GM12864 (cell line): ENCODE measurements at places on chromosomes 3 and 15.

GRCh38 chr3:127672429-127673190, at the start of gene ABTB1:
TSS of gene ABTB1 (plus strand) at chr3:127672952. CDS start at chr3:127673026, 74 bp downstream.
- no peak for DNase-seq

GRCh38 chr3:188635258-188636042, 481.5 kb downstream of the LPP start:
- DNase-seq: no peak

- DNase-seq: no peak
Observed at GRCh38 chr15:96416934-96417759, 86.6 kb downstream of the NR2F2 start.

DNA sequence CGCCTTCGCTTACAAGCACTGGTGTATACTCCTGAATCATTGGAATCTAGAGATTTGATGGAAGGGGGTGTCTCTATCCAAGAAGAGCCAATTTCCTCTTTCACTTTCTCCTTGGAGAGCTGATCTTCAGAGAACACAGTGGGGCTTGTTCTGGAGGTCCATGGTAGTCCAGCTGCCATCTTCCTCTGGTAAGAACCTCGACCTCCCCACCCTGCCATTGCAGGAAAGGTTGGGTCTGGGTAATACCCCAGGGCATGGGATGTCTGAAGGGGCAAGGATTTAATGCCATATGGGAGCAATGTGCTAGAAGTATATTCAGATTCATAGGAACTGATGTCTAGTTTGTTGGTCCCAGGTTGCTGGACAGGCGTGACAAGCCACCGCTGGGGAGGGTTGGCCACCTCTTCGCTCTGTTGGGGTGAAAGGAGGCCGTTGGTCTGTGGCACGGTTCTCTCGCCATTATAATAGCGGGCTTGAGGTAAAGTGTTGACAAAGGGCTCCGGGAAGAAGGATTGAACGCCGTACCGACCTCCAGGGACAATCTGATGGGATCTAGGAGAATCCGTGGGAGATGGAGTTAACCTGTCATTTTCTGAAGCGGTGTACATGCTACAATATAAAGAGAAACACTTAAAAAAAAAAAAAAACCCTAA, 4.8 kb downstream of the EOMES start:
- DNase-seq: no peak

DNA sequence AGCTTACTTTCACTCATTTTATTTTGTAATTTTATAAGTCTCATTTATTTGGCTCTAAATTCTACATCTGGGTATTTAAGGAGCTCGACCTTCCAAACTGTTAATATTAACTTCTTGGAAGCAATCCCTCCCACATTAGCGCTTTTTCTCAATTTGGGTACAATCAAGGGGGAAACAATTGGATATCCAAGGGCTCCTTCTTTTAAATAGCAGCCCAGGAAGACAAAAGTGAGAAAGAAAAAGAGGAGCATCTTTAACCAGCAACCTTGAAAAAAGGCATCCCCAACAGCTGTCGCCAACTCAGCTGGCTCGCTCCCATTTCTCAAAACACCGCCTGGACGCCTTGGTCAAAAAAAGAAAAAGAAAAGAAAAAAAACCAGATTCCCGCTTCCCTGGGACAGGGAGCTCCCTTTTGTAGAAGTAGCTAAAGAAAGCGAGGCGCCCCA, 873 bp downstream of the C3orf70 start:
- DNase-seq: no peak

GRCh38 chr3:111385971-111386495, 156.0 kb upstream of the CD96 start:
- no peak for DNase-seq

- DNase-seq: no peak
Observed at GRCh38 chr3:101940521-101941317, 91.4 kb downstream of the NFKBIZ start.

DNA sequence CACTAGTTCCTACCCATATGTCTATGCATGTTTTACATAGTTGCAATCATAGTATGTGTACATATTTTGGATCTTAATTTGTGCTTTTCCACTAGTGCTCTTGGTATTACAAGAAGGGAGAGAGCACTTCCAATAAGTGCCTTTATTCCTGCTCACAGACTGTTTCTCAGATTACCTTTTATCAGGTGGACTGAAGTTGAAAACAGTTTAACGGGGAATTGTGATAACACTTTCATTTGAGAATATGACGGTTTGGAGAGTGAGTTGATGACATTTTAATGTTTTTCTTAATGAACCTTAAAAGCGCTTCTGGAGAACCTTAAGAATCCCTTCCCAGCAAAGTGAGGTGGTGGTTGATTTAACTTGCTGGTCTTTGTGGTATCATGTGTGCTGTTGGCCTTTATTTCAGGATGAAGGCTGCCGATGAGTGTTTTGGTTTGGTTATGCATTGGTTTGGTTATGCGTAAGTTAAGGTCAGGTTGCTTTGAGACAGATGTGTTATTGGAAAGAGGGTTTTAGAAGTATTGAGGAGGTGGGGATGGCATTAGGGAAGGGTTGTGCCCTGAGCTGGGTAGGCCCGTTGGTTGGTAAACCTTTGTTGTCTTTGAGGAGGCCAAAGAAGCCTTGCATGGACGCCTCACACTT, 2.8 kb downstream of the EDEM1 start:
- no peak for DNase-seq

DNA sequence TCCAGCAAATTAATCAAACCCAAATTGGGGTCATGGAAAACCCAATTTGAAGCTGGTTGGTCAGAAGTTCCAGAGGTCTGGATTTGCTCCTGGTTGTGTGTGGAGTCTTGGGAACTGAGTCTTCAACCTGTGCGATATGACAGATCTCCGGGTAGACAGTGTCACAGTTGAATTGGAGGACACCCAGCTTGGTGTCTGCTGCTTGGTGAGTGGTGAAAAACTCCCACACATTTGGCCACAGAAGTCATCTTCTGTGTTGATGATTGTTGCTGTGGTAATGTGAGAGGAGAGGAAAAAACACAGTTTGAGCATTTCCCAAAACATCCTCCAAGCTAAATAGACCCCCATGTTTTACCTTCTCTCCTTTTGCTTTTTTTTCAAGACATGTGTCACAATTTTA, 218.1 kb downstream of the TP63 start:
- no peak for DNase-seq

GRCh38 chr3:119883461-119884160, 101.7 kb downstream of the NR1I2 start:
- DNase-seq: no peak

DNA sequence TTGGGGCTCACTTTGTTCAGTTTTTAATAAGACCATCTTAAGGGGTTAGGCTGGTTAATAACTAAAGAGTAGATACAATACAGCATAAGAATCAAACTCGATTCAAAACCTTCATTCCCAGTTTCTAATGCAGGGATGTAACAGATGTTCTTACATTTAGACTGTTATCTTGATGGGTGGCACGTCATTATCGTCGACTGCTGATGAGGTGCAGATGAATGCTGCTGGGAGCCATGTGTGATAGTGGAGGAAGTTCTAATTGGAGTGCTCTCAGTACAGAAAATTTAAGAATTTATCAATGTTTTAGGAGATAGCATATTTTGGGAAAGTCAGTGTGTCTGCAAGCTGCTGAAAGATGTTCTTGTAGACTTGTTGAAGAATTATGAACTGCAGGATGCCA, 331.5 kb downstream of the PTPRG start:
- DNase-seq: no peak

DNA sequence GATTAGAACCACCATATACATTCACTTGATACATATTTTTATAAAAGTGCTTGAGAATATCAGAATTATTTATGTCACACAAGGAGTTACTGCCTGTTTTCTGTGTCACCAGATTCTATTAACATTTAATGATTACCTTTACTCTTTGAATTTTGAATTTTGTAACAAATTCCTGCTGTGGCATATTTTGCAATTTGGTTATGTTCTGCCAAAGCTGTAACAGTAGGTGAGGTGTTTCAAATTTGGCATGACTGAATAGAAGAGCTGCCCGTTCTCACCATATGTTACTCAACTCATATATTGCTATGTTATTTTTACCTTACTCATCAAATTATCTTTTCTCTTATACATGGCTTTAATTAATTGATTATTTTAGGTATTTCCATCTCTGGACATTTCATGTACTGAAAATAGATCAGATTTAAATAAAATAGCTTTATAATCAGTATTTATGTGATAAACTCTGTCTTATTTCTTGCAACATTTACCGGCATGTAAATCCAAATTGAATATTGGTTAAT, 18.9 kb downstream of the PML start:
- no peak for DNase-seq

- DNase-seq: no peak
Observed at GRCh38 chr3:58188173-58188564, 22.6 kb downstream of the DNASE1L3 start.

- no peak for DNase-seq
Observed at GRCh38 chr15:83209333-83209732, 1.7 kb upstream of the HDGFL3 start.

DNA sequence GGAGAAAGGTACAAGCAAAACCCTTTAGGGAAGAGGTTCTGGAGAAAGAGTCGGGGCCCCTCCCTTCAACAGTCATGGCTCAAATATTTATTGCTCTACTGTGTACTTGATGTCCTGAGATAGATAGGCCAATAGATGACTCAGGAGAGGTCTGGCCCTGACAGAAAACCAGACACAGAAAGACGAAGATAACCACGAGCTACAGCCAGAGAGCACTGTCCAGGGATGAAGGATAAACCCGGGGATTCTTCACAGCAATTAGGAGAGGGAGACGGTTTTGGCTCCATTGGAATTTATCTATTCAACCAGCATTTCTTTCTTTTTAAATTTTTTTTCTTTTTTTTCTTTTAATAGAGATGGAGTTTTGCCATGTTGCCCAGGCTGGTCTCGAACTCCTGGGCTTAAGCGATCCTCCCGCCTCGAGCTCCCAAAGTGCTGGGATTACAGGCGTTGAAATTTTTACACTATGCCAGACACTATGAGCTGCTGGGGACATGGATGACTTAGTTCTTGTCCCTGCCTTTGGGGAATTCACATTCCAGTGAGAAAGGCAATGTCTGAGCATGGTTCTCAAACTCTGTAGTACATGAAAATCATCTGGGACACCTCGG, 4.6 kb upstream of the CIDEC start:
- DNase-seq: no peak

DNA sequence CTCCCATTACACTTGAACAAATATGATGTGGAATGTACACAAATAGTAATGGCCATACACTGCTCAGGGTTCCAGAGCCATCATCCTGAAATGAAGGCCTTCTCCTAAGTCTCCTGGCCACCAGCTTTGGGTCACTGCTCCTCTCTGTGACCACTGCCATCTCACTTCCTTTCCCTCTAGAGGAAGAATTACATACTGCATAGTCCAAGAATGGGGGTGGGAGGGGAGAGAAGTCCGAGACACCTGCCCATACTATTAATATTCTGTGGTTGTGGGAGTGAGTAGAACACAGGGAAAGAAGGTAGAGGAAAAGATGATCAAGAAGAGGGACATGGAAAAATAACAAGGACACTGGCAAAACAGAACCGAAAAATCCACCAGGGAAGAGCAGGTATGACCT, 20.6 kb downstream of the ETV5 start:
- DNase-seq: no peak

- DNase-seq: no peak
Observed at GRCh38 chr15:94029495-94029894, 201.9 kb upstream of the MCTP2 start.

DNA sequence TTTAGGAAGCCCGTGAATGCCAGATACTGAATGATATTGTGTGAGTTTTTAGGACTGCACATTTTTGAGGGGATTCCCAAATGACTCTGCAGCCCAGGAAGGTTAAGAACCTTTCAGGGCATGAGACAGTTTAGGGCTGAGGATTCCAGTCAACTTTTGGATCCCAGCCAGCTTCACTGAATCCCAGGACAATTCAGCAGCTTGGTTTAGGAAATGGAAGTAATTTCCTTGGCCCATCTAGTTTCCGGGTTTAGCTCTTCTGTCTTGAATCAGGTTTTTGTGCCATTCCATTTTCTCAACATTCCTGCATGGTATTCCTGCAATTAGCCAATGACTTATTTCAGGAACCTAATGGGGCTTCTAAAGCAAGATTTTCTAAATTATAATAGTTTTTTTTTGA, 253.9 kb downstream of the LSAMP start:
- DNase-seq: no peak

GRCh38 chr15:44163370-44163769, 31.7 kb downstream of the FRMD5 start:
- no peak for DNase-seq

GRCh38 chr3:50137531-50137930, 17.6 kb upstream of the SEMA3F start:
- DNase-seq: no peak

DNA sequence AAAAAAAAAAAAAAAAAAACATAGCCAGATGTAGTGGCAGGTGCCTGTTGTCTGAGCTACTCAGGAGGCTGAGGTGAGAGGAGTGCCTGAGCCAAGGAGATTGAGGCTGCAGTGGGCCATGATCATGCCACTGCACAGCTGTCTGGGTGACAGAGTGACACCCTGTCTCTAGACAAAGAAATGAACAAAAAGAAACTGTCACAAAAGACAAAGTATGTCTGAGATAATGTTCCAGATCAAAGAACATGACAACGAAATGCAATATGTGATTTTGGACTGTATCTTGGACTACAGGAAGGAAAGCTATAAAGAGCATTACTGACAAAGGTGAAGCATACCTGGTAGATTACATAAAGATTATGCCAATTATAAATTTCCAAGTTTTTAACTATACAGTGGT, 862.8 kb downstream of the ROBO2 start:
- DNase-seq: no peak

DNA sequence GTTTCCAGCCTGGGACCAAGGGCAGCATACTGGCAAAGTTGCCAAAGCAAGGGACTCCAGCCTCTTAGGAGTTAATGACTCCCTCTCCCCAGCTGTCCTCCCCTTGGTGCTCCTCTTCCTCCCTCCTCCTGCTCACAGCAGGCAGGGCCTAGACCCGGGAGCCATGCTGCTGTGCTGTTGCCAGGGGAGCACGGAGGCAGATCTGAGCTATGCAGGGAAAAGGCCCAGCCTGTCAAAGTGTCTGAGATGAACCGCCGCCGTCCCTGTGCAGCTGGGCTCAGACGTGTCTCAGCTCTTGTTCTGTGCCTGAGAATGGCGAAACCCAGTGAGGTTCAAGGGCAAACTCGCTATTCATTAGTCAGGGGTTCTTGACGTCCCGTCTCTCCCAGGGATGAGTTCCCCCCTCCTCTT, 60.8 kb upstream of the POLG start:
- DNase-seq: no peak

DNA sequence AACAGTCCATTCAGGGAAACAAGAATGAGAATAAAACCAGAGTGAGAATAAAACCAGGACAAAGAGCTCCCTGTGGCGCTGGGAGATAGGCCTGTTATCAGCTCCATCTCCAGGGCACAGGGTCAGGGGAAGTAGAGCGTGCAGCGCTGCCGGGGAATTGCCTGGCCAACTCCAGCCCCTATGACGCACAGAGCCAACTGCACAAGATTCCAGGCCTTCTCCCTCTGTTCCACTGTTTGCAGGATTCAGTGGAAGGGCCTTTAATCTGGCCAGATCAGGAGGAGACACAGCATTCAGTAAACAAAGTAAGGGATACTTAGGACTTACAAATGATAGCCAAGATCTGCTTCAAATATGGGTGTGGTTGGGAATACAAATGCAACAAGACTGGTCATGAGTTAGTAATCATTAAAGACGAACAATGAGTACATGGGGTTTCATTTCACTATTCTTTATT, 49.4 kb downstream of the ITGB5 start:
- DNase-seq: no peak
